ENCODE measurements at places on chromosomes 4 and X.

DNA sequence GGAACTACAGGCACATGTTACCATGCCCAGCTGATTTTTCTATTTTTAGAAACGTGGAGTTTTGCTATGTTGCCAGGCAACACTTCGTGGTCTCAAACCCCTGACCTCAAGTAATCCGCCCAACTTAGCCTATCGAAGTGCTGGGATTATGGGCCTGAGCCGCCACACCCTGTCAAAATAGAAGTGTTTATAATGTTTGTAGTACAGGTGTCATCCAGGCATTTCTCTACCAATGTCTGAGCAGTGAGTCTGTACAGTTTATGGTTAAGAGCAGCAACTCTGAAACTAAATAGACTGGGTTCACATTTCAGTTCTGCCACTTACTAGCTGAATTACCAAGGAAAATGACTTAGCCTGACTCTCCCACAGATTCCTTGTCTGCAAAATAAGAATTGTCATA lies 460.4 kb upstream of the GALNT7 start:
- no peak for DNase-seq

GRCh38 chr4:25532591-25532990 lies 123.1 kb upstream of the SLC34A2 start:
- no peak for DNase-seq

DNA sequence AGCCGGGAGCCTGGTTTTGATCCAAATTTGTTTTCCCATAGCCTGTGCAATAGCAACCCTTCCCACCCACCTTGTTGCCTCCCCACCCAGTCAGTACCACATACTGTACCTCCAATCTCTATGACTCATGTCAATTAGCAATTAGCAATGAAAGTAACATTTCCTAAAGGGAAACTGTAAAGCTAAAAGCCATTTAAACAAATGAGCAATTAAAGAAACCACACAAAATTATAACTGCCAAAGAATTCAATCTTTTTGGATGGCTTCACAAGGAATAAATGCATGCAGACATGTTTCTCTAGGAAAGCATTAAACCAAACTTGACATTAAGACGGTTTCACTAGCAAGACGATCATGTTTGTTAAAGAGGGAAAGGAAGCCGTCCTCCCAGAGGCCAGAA lies 169.0 kb upstream of the MAP3K15 start:
- DNase-seq, result no peak

GRCh38 chr4:147877308-147877771 lies 145.5 kb downstream of the ARHGAP10 start:
- DNase-seq, result no peak

DNA sequence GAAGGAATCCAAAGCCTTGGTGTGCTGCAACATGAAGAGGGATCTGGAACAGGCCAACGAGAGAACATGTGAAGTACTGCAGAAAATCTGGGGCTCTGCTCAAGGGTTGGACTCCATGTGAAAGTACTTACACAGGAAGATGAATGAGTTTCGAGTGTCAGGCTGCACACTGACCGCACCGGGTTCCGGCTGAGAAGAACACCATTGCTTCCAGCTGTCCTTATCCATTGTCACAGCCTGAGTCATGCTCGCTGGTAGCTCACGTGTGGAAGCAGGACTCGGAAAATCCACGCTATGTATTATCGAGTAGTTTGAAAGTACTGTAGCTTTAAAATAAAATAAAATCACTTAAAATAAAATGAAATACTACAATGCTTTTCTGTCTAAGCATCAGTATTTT lies 50.4 kb upstream of the TBL1X start:
- DNase-seq, result no peak

DNA sequence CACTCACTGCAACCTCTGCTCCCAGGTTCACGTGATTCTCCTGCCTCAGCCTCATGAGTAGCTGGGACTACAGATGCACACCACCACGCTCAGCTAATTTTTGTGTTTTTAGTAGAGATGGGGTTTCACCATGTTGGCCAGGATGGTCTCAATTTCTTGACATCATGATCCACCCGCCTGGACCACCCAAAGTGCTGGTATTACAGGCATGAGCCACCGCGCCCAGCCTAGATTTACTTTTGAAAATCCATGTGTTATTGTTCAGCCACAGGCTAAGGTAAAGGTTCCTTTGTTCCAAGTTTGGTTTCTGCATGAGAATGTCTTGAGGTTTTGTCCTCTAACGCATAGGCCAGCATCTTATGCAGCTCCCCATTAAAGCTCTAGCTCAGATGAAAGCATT lies 371.6 kb downstream of the DMD start:
- DNase-seq, result no peak

GRCh38 chr4:77599378-77599777 lies 6.2 kb upstream of the CXCL13 start:
- peak; percentile 53 for DNase-seq

DNA sequence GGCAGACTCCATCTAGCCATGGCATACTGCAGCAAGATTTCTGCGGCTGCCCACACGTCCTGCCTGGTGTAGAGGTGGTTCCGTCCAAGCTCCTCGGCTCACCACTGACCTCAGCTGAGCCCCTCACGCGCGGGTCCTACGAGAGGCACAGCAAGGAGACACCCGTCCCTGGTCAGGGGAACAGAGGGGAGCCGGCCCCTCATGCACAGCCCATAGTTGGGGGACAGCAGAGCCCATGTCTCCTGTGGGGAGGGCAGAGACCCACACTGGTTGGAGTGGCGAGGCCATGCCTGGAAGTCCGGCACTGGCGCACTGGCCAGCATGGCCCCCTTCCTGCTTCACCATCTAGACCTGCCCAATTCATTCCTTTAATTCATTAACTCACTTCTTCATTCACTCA lies 80.8 kb downstream of the HTRA3 start:
- no peak for DNase-seq

DNA sequence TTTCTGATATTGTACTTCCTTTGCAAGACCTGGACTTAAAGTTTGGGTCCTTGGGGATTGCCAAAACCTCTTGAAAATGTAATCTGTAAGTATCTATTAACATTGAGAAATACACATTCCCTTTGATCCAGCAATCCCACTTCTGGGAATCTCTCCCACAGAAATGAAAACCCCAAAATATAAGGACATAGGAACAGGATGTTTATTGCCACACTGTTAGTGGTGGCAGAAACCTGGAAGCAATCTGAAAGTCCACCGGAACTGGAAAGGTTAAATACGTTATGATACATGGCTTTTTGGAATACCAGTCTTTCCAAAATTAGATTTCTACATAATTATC lies 71.2 kb upstream of the STX18 start:
- DNase-seq, result no peak

DNA sequence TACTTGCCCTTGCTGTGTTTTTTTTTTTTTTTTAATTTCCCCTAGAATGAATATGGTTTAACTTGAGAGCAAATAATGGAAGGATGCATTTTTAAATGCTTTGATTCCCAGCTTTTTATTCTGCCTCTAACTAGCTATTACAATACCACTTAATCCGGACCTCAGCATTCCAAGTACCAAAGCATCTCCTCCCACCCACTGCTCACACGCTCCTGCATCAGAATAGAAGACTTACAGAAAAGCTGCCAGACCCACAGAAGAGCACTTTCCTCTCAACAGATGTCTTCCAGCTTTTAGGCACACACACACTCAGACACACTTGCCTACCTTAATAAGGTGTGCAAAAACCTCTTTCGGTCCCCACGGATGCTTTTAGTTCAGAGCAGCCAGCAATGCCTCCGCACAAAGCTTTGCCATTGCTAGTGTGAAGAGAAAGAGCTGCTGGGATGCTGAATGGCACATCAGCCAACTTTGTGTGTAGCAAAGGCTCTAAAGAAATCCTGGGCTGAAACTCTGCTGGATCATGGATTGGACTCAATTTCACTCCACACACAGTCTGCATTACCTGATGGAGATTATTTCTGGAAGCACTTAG lies 1056.2 kb downstream of the DMD start:
- DNase-seq, result no peak

DNA sequence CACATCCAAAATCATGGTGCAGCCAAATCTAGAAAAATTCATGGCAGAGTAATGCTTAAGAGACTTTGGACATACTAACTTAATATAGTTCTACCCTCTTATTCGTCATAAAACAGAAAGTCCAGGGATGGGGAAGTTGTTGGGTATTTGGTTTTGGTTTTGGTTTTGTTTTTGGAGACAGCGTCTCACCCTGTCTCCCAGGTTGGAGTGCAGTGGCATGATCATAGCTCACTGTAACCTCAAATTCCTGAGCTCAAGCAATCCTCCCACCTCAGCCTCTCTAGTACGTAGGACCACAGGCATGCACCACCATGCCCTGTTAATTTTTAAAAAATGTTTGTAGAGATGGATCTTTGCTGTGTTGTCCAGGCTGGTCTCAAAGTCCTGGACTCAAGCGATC lies 271.8 kb upstream of the TENM3 start:
- DNase-seq, result peak; percentile 33

GRCh38 chr4:144189121-144189520 lies 48.6 kb upstream of the GYPA start:
- no peak for DNase-seq

- DNase-seq, result no peak
Measured at GRCh38 chr4:139191373-139191772, 14.4 kb upstream of the ELF2 start.

- DNase-seq, result no peak
Measured at GRCh38 chr4:25923745-25924144, 9.7 kb downstream of the SMIM20 start.

GRCh38 chrX:346034-346813 lies 27.6 kb upstream of the GTPBP6 start:
- DNase-seq, result no peak

DNA sequence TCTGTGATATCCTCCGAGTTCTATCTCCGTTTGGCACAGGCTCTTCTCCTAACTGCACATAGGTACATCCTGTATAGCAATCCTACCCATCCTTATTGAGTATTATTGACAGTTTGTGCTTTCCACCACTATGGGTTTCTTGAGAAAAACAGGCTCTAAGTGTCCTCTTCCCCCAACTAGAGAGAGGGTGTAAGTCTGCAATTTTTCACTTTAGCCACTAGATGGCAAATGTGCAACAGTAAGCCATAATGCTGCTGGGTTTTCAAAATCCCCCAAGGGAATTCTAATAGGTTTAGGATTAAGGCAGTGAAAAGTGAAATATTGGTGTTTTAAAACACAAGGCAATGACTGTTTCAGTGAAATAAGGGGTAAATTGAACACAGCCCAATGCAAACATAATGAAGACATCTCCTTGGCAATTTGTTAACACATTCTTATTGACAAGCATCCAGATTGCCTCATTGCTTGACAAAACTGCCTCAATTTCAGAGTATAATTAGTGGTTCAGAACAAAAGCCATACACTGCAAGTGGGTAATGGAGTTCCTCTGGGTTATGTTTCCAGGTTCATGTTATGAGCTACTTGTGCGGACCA lies 239.0 kb upstream of the HTR2C start:
- DNase-seq, result peak; percentile 13

DNA sequence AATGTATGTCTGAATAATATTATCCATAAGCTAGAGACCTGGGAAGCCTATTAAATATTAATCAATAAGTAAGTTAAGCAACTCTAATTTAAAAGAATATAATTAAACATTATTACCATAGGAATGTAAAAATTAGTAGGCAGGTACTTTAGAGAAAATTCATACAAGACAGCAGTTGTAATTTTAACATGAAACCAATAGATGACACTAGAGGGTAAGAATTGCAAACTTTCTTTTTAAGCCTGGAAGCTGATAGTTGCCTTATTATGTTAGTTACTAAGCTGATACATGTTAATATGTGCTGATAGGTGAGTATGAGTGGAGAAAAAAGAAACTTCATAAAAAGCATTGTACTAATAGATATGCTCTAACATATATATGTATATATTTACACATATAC lies 1157.4 kb downstream of the FAM133A start:
- peak; percentile 7 for DNase-seq

DNA sequence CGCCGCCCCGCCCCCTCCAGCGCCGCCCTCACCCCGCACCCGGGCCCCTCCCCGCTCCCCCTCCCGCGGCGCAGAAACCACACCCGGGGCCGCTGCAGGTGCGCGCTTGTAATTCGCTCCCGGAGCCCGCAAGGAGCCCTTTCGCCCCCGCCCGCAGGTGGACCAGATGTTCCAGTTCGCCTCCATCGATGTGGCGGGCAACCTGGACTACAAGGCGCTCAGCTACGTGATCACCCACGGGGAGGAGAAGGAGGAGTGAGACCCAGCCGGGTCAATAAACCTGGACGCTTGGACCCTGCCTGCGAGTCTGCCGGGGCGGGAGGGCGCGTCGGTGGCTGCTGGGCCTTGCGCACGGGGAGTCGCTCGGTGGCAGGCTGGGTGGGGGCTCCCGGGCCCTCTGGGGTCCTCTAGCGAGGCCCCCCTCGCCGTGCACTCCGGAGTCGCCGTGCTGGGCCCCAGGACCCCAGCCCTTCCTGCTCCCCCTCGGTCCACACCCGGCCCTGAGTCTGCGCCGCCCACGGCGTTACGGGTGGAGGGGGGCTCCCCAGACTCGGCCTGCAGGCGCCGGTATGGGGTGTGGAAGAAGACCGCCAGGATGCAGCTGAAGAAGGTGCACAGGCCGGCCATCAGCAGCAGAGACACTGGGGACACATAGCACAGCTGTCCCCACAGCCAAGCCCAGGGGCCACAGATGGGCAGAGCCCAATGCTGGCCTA lies 7.1 kb downstream of the SLC49A3 start:
- DNase-seq, result no peak

DNA sequence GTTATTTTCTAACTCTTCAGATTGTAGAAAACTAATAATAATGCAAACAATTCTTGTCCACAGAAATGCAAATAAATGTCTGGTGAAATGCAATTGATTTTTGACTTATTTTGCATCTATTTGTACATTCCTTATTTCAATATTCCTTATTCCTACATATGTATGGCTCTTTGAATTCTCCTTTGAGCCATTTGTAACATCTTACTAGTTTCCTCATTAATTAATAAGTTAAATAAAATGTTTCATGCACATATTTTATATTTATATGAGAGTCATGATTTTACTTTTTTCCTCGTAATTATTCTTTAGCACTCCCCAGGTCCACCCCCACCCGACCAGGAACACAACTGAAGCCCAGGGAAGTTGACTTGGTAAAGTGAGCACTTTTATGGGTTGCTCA lies 2.7 kb upstream of the FTHL17 start:
- no peak for DNase-seq

DNA sequence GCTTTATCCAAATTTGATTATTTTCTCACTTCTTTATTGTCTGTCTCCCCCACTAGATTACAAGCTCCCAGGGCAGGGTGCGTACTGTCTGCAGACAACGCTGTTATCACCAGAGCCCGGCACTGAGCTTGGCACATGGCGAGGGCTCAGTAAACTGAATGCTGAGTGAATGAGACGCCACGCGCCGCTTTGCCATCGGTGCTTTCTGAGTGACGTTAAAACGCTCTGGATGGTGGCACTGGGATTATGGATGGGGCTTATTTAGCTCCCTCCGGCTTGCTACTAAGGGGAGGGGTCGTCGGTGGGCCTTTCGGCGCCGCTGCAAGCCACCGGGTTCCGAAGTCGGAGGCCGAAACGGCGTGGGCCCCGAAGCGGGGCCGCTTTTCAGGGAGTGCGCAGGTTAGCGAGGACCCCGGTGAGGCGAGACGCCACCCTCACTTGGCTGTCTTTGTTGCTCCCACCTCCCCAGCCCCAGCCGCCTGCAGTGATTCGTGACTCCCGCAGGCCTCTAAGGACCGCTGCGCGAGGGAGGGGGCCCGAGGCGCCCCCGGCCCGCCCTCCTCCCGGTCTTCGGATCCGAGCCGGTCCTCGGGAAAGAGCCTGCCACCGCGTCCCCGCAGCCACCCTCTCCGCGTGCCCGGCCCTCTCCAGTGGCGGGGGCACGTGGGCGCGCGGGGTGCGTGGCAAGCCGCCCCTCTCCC lies 569 bp upstream of the FHL1 start:
- DNase-seq, result no peak

All from ACHN (cell line).